ENCODE measurements at places on chromosomes 11 and 22.
A peak's percentile ranks its signal among the peaks of the same experiment; 100 is the strongest.

- DNase-seq = no peak
Observed at GRCh38 chr11:69411257-69411924, 70.1 kb upstream of the LINC01488 start.

DNA sequence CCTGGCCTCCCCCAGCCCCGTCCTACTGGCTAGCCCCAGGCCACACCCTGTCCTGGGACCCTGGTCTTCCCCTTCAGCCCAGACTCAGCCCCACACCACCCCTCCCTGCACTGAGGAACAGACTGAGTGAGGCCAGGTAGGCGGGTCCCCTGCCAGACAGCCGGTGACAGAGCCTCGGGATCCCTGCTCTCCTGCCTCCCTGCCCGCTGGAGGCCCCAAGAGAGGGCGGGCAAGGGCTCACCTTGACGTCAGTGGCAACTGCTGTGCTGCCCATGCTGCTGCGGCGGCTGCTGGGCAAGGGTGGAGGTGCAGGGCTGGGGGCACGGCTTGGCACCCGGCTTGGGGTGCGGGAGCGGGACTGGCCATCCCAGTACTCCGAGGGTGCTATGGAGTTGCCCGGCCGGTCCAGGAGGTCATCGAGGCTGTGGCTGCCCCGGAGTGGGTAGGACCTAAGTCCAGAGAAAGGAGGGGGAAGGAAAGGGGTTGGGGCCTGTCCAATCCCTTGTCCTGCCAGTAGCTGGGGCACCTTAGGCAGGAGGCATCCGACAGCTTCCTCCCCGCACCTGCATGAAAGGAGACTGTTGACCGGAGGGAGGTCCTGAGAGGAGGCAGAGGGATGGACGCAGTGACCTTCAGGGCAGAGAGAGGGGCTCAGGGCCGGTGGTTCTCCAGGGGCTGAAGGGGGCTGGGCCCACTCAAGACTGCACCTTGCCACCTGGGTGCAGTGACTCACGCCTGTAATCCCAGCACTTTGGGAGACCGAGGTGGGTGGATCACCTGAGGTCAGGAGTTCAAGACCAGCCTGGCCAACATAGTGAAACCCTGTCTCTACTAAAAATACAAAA lies 2.2 kb upstream of the SLC16A8 start:
- no peak for DNase-seq

- DNase-seq = no peak
Observed at GRCh38 chr11:84824624-84825023, 802.5 kb downstream of the DLG2 start.

DNA sequence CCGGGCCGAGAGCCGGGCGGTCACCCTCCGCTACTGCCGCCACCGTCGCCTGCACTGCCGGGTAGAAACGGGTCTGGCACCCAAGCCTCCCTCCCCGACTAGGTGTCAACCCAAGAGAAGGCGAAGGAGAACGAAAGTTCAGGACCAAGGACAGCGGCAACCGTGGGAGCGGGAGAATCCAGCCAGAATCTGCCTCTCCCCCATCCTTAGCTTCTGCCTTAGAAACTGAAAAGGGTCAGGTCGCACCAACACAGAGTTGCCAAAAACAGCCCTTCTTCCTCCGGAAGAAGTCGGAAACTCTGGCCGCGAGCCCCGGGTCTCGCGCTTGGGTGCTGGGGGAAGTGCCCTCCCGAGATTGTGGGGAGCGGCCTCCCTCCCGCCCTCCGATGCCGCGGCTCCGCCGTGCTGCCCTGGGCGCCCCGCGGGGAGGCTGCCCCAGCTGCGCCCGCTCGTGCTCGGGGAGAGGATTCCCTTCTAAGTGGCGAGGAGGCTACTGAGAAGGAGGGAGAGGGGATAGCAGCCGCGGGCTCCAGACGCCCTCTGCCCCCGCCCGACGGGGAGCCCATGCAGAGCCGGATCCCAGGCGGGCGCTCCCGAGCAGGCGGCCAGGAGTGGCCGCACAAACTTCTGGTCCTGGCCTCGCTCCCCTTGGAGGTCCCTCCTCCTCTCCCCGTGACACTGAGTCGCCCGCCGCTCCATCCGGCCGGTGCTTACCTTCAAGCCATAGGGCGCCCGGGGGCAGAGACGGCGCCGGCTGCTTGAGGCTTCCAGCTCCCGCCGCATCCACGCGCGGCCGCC lies 637 bp downstream of the DRD2 start:
- DNase-seq = peak; percentile 63

GRCh38 chr11:66235141-66235540 lies 33.3 kb upstream of the RAB1B start:
- DNase-seq = no peak

- no peak for DNase-seq
Observed at GRCh38 chr11:131488238-131488637, 117.8 kb downstream of the NTM start.

GRCh38 chr11:12689029-12689755 lies 15.0 kb downstream of the TEAD1 start:
- no peak for DNase-seq

DNA sequence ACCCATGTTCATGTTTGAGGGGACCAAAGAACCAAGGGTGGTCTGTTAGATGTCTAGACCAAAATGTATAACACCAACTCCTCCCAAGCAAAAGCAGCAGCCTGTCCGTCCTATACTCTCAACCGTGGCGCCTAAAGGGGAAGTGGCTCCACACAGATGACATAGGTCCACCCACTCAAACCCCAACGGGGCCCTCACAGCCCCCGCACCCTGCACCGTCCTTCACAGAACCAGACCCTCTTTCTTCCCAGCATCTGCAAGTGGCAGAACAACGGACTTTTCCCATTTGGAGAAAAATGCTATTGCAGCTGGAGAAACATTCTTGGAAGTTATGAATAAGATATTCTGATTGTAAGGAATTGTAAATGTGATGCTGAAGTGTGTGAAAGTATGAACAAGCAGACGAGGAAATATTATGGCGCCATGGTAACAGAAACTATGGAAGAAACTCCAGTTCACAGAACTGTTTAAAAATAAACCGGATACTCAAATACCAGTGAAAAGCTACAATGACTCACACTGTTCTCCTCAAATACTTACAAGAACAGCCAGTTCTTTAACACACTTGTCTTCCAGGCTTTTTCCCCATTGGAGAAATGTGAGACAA lies 76.5 kb upstream of the ARFGAP3 start:
- peak; percentile 93 for DNase-seq

GRCh38 chr11:16784097-16784496 lies 45.6 kb downstream of the C11orf58 start:
- DNase-seq = no peak

- peak; percentile 7 for DNase-seq
Observed at GRCh38 chr22:25153961-25154666, 45.5 kb upstream of the CRYBB3 start.

GRCh38 chr11:65651589-65652510 lies 10.9 kb downstream of the RELA start:
- DNase-seq = no peak

DNA sequence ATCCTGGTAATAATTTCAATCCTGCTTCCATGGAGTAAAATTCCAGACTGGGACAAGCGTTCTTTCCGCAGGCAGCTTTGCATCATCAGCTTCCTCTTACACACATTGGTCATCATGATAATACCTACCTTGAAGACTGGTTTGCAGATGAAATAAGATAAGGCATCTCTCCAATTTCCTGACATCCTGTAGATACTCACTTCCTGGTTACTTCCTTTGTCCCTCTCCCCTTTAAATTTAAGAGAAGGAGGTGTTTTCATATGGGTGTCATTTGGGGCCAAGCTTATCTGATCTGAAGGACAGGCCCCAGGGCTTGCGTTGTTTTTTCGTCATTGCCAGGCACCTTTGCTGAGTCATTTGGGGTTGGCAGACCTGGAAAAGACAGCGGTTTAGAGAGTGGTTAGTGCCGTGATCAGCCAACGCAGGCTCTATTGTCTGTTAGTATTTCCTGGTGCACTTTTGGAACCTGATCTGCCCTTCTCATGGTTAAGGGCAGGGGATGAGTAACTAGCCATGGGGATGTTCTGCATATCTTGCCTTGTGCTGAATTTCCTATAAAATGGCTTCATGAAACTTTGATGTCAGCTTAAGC lies 24.1 kb downstream of the GRAMD1B start:
- DNase-seq = peak; percentile 9

DNA sequence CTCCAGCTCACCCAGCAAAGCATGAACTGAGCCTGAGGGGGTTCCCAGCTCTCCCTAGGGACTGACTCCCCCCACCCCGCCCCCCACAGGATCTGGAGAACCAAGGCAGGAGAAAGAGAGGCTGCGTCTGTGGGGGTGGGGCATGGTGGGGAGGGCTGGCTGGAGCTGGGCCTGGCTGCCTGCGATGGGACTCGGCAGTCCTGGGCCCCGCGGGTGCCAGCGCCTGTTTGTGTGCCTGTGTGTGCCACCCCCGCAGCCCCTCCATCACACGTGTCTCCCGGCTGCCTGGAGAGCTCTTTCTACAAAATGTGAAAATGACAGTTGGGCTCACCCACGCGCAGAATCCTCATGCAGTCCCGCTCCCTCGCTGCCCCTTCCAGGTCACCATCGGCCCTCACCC lies 46.8 kb downstream of the CACNA1I start:
- no peak for DNase-seq

DNA sequence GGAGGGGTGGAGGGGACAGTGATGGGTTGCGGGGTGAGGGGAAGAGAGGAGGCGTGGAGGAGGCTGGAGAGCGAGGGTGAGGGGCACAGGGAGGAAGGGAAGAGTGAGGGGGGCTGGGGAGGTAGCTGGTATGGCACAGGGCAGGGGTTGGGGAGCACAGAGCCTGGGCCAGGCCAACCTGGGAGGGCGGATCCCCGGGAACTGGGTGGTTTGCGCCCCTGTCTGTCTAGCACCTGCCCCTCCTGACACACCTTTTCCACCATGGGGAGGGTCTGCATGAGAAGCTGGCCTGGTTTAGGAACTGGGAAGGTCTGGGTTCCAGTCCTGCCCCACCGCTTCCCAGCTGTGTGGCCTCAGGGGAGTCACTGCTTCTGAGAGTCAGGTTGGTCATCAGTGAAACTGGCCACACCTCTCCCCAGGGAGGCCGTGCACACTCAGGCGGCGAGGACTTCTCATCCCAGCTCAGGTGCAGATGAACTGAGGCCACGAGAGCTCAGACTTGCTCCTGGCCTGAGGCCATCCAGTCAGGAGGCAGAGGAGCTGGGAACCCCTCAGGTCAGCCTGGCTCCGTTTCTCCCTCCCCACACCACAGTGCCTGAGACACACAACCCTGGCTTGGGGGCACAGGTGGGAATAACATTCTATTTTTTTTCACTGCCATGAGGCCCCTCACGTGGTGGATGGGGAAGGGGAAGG lies 95.6 kb downstream of the PHF21B start:
- DNase-seq = no peak

Measured in brain microvascular endothelial cell (primary cell).